ENCODE measurements at places on chromosomes 7 and 10.
A peak's percentile ranks its signal among the peaks of the same experiment; 100 is the strongest.

GRCh38 chr7:115352375-115352774 is 430.5 kb downstream of the MDFIC start:
- no peak for DNase-seq

- DNase-seq = no peak
Observed at GRCh38 chr10:90319188-90319914, 538.5 kb downstream of the HTR7 start.

DNA sequence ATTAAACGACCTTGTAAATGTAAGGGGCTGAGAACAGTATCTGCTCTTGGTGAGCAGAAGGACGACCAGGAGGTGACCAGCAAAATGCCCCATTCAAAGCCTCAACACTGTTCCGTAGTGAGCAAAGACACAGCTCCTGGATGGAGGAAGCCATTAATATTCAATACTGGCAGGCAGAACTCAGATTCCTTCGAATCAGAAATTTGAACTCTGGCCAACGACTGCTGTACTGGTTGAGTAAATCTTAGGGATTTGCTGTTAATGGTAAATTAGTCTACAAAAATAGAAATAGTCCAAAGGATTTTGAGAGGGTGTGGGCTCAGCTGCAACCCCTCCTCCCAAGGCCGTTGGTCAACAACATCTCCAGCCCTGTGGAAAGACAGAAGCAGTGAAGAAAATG is 130.5 kb upstream of the PFKP start:
- no peak for DNase-seq

- no peak for DNase-seq
Observed at GRCh38 chr7:16916738-16917137, 35.0 kb upstream of the AGR3 start.

DNA sequence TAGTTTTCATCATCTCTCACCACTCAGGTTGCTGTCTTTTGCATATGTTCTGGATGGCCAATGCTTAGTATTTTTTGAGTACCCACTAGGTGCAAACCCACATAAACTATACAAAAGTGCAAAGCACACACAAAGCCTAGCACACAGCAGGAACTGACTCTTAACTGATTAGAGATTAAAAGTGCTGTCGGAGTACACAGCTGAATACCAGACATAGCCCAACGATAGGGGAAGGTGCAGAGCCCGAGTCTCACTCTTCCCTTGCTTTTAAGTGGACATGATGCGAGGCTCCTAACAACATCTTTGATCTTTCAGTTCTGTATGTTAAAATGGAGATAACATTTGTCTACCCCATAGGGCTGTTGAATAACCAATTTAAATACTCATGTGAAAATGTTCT is 90.8 kb downstream of the DPY19L1 start:
- no peak for DNase-seq

- no peak for DNase-seq
Observed at GRCh38 chr10:24784061-24784460, 60.4 kb upstream of the ARHGAP21 start.

GRCh38 chr10:87659571-87660483 is at the start of gene PAPSS2:
PAPSS2 (plus strand) TSS chr10:87659878; CDS start chr10:87659982, 104 bp downstream.
- no peak for DNase-seq

DNA sequence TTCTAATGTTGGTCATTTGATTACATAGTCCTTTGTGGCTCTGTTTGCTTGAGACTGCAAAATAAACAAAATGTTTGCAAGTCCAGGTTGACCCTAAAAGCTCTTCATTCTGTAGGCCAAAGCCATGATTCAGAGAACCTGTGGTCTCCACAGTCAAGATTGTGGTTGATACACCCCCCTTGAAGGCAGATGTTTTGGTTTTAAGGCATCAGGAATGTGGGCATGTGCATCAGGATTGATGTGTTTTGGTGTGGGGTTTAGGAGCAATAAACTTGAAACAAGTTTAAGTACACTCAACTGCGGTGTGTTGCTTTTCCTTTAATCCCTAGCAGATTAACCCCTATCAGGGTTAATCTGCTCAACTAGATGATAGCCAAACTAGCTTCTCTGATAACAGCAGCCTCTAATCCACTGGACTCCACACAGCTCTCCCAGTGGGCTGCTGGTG is 379.1 kb upstream of the GALNT17 start:
- no peak for DNase-seq

DNA sequence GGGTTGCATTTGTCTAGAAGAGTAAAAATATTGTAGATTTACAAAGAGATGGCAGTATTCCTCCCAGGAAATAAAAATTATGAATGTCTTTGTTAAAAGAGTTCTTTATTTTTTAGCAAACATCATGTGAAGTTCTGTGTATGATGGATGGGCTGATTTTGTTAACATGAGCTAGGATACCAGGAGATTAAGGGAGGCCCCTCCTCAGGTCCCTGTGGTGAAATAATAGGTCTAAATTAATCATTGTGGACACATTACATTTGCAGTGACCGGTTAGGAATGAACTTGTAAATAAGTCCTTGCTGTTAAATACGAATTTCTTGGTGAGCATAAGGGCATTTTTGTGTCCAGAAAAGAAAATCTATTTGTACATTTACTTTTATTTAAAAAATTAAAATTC is 339.4 kb upstream of the PHF14 start:
- no peak for DNase-seq

DNA sequence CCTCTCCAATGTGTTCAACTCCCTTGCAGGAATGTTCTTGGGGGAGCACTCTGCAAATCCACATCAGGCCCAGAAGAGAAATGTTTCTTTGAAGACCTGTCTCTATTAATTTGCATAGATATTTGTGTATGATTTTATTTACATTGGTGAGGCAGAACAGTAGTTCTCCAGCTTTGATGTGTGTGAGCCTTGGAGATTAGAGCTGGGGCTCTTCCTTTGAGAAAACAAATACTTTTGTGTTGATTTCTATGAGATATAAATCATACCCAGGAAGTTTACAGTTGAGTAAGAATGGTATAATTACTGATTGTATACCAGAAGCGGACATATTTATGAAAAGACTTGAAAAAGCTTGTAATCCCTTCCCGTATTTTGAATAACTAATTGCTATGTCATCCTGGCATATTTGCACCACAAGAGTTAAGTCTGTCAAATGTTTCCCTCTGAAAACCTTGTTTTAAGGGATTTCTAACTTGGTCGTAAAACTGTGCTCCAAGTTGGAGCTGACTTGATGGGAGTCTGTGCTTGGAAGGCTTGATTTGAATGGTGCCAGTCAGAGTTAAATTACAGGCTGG is 468.5 kb downstream of the LRMDA start:
- DNase-seq = no peak

GRCh38 chr7:150401861-150402631 is 22.9 kb downstream of the ZNF775 start:
- DNase-seq = no peak

- no peak for DNase-seq
Observed at GRCh38 chr10:75648351-75648750, 216.9 kb downstream of the LRMDA start.

DNA sequence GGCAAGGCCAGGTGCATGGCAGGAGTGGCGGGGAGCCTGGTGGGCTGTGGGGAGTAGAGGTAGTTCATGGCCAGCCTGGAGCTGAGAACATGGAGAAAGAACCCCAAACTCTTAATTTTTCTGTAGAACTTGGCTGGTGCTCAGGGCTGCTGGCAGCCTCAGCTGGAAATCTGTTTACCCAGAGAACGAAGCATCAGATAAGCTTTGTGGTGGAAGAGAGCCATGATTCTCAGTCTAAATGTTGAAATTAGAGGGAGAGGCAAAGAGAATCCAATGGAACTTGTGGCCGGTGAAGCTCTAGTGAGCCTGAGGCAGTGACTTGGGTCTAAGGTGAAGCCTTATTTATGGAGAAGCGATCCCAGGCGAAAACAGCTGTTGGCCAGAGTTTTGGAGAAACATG is 126.4 kb downstream of the CCDC3 start:
- no peak for DNase-seq

DNA sequence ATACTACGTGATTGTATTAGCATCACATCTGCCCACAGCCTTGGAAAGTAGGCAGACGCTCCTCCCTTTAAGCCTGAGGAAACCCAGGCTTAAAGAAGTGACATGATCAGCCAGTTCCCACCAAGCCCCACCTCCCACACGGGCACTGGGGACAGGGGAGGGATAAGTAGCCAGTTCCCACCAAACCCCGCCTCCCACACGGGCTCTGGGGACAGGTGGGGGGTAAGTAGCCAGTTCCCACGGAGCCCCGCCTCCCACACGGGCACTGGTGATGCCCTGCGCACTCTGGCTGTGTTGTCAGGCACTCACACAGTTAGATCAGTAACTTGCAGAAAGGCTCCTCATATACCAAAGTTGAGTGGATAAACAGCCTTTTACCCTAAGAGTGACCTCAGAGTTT is 606.8 kb downstream of the PTPRN2 start:
- no peak for DNase-seq

DNA sequence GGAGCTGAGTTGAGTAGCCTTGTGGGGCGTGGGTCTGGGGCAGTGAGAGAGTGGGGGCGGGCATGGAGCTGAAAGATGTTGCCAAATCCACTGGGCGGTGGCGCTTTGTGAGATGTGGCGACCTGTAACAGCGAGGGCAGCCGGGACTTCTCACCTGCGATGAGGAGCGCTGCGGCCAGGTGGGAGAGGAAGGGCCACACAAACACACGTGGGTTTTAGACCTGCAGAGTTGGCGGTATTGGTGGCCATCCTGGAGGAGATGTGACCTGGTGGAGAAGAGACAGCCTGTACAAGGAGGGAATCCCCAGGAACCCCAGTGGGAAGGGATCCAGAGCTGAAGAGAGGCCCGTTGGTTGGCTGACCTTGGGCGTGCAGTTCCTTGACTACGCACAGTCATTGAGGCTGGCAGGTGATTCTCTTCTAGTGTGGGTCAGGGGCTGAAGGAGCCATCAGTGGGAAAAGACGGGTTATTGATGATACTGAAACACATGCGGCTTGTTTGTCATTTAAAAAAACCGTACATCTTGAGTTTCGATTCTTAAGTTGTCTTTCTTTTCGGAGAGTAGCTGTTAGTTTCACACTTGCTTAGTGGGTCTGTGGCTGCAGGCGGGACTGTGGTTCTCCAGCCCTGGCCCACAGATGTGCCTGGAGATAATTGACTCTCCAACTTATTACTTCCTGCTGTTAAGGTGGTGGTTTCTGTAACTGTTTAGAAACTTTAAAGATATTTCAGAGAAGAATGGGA is 2.4 kb downstream of the CHST12 start:
- DNase-seq = peak; percentile 20

DNA sequence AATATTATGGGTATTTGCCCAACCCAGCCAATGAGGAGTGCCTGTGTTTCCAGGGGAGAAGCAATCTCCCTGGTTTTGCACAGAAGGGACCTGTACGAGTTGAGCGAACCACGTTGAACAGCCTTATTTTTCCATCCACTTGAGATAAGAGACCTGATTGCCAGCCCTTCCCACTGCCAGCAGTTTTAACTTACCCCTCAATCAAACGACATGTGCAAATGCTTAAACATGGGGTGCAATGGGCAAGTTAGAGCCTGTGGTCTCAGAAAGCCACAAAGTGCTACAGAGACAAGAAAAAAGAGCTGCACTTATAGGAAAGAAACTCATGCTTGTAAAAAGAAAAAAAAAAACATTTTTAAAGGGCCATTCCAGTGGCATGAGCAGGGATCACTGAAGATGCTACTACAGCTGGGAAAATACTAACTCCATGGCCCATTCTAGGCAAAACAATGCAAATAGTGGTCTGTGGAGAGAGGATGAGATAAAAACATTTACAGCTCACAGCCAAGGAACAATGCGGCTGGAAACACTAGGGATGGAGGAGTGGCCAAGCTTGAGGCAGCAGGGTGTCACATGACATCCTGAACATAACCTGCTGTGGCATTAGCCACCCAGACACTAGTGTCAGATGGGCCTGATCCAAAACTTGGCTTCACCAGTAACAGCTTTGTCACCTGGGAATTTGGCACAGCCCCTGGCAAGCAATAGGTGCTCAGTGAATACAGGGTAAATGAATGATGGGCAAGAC is 162.8 kb downstream of the ELMO1 start:
- DNase-seq = no peak

DNA sequence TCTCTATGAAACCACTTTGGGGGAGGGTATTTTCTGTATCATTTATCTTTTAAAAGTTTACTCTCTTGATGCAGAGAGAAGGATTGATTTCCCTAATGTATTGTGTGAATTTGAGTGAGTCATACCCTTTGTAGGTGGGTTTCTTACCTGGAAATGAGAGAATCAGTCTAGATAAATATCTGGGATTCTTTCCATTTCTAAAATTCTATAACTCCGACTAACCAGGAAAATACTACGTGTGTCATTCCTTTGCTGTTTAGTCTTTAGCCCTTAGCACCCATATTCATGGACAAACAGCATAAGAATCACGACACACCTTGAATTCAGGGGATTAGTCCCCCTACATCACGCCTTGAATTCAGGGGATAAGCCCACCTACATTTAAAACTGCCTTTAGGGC is 139.1 kb downstream of the GATA3 start:
- DNase-seq = no peak

- DNase-seq = no peak
Observed at GRCh38 chr7:157807510-157807909, 470.7 kb downstream of the DNAJB6 start.

DNA sequence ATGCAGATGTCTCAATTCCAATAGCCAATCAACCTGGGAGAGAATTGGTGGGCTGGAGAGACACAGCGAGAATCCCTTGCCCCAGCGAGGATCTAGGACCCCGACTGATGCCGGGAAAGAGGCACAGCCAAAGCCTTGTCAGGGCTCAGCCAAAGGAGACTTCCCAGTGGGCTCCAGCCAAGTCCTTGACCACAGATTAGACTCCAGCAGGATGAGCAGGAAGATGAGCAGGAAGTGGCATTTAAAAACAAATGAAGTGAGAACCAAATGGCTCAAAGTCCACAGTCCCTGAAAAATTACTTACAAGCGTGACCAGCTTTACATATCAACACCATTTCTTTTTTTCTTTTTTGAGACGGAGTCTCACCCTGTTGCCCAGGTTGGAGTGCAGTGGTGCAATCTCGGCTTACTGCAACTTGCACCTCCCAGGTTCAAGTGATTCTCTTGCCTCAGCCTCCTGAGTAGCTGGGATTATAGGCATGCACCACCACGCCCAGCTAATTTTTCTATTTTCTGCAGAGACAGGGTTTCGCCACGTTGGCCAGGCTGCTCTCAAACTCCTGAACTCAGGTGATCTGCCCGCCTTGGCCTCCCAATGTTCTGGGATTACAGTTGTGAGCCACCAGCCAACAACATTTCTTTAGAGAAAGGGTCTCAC is 40.2 kb downstream of the CTBP2 start:
- DNase-seq = no peak

DNA sequence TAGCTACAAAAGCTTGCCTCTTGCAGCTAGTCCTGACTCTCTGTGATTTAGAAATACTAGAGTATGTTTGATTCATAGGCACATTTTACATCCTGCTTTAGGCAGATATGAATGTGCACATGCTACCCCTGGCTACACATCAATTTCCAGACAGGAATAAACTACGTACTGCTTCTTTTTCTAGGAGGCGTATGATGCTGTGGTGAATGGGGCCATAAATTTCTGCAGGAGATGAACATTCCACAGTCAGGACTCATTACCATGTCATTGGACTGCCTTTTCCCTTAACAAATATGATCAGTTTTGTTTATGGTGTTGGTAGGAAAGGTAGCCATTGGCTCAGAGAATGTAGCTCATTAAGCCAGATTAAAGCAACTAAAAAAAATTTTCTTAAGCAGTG is 50.1 kb upstream of the IFRD1 start:
- no peak for DNase-seq

Measured in effector CD4-positive, alpha-beta T cell (primary cell).